ENCODE measurements at places on chromosomes 2 and 18.

- peak; percentile 21 for DNase-seq
These were observed 73.6 kb downstream of the COPS8 start for GRCh38 chr2:237159006-237159911.

- no peak for DNase-seq
These were observed 292.9 kb downstream of the IKZF2 start for GRCh38 chr2:212858496-212858895.

DNA sequence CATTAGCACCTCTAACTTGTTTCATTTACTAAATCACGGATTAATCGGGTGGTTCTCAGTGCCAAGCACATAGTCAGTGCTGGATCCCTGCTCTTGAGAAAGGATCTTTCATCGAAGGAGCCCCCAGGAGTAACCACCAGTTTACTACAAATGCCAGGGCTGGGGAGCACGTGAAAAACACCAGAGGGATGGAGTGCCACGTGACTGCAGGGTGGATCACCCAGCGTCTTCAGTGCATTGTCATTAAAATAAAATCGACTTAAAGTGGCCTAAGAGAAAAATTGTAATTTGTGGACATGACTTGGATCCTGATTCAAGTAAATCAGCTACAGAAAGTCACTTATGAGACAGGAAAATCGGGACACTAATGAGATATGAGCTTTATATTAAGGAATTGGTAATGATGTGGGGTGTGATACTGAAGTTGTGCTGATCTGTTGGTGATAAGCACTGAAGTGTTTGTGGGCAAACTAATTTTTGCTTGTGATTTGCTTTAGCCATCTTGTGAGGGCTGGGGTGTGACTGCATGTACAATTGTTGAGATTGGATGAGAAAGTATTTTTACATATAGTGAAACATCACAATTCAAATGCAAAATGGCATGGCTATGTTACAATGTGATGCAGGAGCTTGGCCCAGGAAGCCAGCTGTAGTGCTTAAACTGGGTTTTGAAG is 63.8 kb downstream of the NCK2 start:
- no peak for DNase-seq

GRCh38 chr2:141767691-141768090 is 363.1 kb downstream of the LRP1B start:
- no peak for DNase-seq

GRCh38 chr2:211216221-211216620 is 659.8 kb downstream of the CPS1 start:
- no peak for DNase-seq

DNA sequence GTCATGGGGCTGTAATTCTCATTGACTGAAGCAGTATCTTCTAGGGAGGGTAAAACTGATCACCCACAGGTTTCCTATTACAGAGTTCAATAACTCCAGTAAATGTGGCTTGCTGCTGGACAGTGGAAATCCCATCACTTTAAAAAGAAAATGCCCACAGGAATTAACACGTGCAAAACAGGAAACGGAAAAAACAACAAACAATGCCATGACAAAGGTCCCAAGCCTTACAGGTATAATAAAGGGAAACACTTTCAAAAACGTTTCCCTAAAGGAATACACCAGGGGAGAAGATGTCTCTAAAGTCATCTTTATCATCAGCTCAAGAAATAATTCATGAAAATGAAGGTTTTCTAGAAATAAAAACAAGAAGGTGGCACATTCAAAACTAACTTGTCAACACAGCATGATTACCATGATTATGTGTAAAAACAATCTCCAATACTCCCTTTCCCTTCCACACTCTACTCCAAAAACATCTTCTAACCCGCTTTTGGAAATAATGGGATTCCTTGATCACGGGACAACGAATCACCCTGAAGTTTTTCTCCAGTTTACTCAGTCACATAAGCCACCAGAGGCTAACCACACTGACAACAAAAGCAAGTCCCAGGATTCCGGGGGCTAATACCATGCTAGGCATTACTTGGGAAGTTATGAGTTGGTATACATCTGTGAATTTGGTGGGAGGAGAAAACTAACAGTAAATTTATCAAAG is 167.9 kb downstream of the TCF4 start:
- peak; percentile 46 for DNase-seq

- no peak for DNase-seq
These were observed 61.5 kb upstream of the PPM1B start for GRCh38 chr2:44107086-44107740.

DNA sequence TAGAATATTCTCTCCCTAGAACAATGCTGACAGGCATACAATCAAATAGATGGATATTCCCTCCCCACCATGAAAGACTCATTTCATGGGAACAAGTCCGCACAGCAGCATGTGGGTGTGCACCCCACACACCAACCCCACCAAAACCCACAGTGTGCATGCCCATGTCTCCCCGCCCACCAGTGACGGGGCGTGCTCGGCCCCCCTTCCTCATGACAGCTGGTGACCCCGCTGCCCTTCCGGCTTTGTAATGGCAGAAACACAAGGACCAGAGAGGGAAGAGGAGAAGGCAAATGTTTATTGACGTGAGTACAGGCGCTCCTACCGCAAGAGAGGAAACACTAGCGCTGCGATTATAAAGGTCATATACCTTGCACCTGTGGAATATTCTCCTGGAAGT is 30.8 kb upstream of the ODC1 start:
- no peak for DNase-seq

GRCh38 chr2:206198677-206199076 is 39.0 kb downstream of the EEF1B2 start:
- DNase-seq, result no peak

DNA sequence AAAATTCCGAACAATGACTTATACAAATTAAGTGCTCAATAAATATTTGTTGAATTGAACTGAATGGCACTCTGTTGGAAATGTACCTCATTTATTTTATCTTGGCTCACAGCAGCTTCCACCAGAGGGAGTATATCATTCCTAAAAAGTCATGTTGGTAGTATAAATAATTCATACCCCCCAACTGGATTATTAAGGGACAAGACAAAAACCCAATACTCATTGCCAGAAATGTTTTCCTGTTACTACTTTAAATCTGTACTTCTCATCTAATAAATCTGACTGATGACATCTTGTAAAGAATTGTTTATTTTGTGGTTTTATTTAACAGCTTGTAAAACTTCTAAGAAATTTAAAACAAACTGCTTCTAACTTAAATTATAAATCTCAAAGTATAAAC is 163.9 kb downstream of the CDH2 start:
- DNase-seq, result no peak

GRCh38 chr18:58241877-58242276 is 197.9 kb downstream of the NEDD4L start:
- DNase-seq, result no peak

DNA sequence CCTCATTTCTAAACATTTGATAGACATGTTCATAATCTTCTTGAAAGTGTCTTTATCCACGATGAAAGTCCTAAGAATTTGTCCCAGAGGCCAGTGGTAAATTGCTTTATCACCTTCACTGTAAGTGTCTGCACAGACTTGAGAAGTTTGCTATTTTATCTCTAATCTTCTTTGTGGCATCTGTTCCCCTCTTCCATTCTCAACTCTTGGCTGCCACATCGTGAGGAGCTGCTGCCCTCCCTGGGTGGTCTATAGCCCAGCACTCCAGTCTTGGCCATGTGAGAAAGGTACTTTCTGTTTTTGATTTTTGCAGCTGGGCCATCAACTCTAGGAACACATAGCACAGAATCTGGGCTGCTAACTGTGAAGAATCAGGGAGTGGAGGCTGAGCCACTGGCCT is 45.5 kb downstream of the SLC14A2 start:
- no peak for DNase-seq

GRCh38 chr2:229873123-229873581 is 48.7 kb downstream of the TRIP12 start:
- peak; percentile 6 for DNase-seq

DNA sequence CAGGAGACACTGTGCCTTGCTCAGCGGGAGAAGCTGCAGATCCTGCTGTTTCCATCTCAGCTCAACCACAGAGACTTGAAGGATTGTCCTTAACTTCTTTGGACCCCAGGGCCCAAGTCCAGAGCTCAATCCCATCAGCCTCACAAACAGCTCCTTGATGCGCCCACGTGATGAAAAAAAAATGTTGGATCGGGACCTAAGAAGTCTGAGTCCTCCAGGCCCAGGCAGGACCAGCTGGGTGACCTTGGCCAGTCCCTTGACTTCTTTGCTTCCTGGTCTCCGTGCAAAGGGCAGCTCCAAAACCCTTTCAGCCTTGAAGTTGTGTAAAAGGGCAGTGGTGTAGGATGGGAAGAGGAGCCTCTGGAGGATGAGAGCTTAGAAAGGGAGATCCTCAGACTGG is 175.5 kb downstream of the ZFP36L2 start:
- no peak for DNase-seq

DNA sequence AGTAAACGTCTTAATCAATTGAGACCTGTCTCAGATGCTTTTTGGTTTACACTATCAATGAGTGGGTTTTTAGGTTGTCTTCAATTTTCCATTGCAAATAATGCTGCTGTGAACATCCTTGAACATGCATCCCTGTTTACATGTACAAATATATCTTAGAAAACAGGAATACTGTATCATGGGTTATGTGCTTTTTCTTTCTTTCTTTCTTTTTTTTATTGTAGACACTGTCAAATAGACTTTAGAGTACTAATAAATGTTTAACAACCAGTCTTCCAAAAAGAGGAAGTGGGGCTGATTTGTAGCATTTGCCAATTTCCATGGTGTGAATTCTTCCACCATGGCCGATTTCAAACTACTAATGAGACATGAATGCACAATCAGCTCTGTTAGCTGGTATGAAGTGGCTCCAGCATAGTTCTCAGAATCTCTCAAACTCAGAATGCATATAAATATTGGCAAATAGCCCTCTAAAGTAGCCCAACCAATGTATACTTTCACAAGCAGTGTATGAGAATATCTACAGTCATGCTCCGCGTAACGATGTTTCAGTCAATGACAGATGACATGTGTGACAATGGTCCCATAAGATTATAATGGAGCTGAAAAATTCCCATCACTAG is 50.3 kb upstream of the B3GNT2 start:
- peak; percentile 24 for DNase-seq

DNA sequence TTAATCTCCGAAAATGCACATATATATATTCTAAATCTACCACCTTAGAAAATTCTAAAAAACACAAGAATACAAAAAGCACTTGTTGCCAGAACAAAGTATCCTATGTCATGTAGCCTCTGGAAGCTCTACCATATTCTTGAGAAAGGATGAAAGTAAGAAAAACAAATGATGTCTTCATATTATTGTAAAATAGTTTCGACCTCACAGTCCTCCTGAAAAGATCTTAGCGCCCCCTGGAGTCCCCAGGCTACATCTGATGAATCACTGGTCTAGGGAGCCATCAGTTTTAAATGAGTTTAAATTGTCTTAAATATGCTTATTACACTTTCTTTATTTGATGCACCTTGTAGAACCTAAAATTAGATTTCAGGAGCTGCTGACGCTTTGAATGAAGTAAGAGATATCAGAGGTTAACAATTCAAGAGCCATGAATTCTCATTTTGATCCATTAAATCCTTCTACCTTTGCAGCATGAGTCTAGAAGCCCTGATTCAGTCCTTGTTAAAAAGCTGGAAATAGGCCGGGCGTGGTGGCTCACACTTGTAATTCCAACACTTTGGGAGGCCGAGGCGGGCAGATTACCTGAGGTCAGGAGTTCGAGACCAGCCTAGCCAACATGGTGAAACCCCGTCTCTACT is 138.8 kb downstream of the MCFD2 start:
- DNase-seq, result peak; percentile 77

DNA sequence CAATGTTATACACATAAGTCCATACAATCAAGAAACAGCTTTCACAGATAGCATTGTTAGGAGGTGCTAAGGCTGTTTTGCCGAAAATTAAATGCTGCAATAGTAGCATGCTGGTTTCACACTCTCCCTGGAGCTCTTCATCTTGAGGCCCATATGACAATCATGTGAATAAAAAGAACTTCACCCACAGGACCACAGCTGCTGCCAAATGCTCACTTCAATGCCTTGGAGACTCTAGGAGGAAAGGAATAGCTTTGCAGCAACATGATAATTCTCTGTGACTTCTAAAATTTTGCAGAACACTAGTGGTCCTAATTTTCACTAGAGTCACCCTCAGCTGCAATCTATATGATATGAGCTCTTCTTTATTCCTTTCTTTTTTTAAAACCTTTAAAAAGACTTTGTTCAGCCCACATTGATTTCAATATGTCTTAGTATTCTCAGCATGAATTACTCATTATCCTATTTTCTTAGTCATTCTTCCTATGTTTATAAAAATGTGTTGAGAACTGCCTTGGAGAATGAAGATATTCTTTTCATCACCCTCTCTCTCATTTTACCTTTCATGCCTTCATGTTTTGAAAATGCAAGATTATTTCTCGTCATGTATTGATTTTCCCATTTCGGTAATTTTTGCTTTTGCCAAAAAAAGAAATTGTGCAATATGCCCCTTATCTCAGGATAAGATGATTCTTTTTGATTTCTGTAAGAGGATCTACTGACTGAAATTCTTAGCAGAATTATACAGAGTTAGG is 108.2 kb downstream of the PDE1A start:
- DNase-seq, result no peak

DNA sequence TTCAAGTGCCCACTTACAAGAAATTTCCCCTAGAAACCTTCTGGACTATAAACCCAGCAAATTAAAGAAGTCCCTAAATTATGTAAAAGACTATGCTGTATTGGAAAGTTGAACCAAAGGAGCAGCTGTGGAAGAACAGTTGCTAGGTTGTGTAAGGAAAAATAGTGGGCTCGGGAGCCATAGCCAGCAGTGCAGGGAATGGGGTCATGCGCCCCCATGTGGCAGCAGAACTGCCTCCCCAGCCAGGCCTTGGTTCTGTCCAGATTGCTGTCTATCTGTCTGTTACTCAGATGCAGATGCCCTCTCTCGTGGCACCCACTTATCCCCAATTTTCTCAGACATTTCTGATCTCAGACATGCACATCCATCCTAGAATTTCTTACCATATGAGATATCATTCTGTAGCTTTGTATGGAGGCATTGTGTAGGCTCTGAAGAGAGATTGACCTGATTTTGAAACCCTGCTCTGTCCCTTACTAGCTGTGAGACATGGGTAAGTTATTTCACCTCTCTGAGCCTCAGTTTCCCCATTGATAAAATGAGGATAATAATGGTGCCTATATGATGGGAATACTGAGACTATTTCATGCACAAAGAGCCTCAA is 258.3 kb downstream of the SS18 start:
- peak; percentile 74 for DNase-seq

- peak; percentile 92 for DNase-seq
These were observed 96.4 kb downstream of the RTP5 start for GRCh38 chr2:241965931-241966412.

GRCh38 chr2:203492965-203493364 is 42.1 kb downstream of the RAPH1 start:
- no peak for DNase-seq

- no peak for DNase-seq
These were observed 31.3 kb downstream of the CSRNP3 start for GRCh38 chr2:165500816-165501215.

DNA sequence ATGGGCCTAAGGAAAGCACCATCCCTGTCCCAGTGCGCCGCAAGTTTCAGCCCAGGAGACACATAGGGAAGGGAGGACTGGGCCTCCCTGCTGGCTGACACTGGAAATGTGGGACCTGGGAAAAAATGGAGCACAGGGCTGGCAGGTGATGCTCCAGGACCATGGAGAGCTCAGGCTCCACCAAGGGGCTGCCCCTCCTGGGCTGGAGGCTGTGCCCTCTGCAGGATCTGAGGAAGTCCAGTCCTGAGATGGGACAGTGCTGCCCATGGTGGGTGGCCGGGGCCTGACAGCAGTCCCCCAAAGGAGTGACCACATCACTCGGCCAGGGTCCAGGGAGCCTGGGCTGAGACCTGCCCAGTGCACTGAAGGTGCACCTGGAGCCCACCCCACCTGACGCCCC is 108.6 kb upstream of the TEKT4 start:
- no peak for DNase-seq

GRCh38 chr2:196915507-196916189 is 10.9 kb downstream of the PGAP1 start:
- DNase-seq, result no peak
